ENCODE measurements at places on chromosomes 7 and 10.
A peak's percentile ranks its signal among the peaks of the same experiment; 100 is the strongest.

- no peak for DNase-seq
Observed at GRCh38 chr10:95289921-95290421, 832 bp downstream of the PDLIM1 start.

- peak; percentile 22 for DNase-seq
Observed at GRCh38 chr7:70571961-70572360, 560.0 kb upstream of the GALNT17 start.

GRCh38 chr10:124233546-124234138 lies 140.2 kb upstream of the CHST15 start:
- no peak for DNase-seq

GRCh38 chr7:26293569-26294308 lies 2.1 kb downstream of the SNX10 start:
- DNase-seq: no peak

GRCh38 chr7:120662291-120662690 lies 195.7 kb downstream of the TSPAN12 start:
- no peak for DNase-seq

DNA sequence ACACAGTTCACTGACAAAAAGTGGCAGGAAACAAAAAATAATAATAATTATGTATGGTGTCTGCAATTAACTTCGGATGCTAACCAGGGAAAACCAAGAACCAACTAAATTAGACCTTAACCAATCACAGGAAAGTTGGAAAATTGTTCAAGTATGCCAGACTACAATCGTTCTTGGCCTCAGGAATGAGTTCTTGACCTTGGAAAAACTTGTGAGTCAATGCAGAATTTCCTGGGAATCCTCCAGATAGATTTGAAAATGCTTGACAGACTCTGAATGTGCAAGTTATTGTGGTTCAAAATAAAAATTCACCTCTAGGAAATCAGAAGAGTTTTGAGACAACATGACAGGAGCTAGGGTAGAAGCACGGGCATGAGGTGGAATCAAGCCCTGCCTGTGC lies 171.5 kb downstream of the C7orf25 start:
- no peak for DNase-seq

- DNase-seq: no peak
Observed at GRCh38 chr7:43785420-43785819, 26.9 kb downstream of the BLVRA start.

DNA sequence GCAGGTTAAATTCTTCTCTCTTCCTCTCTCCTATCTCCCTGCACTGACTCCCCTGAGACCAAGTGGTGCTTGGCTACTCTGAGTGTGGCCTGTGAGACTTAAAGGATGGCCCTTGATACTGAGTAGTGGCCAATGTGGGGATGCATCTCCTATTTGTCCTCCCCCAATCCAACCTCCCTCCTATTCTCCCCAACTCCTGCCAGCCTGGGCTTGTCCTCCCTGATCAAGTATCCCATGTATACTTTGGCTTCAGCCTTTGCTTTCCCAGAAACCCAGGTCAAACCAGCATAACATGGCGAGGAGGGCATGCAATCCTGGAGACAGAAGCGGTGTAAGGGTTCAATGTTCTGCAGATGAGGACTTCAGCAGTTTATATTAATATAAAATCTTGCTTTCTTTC lies 77.9 kb upstream of the GRB10 start:
- DNase-seq: no peak

- no peak for DNase-seq
Observed at GRCh38 chr10:15169555-15170401, 1.3 kb upstream of the NMT2 start.

DNA sequence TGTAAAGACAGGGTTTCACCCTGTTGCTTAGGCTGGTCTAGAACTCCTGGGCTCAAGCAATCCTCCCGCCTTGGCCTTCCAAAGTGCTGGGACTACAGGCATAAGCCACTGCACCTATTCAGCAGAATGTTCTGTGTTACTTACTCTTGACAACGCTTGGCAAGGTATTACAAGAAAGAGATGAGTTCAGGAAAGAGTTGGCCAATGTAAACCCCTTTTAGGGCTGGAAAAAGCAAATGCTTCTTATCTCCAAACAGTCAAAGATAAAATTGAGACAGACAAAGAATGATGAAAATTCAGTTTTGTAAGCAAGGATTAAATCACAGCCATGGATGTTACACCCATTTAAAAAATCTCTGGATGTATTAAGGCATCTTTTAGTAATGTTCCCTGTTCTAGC lies 114.0 kb upstream of the PODXL start:
- DNase-seq: no peak

GRCh38 chr7:8014399-8014798 lies 45.8 kb downstream of the GLCCI1 start:
- no peak for DNase-seq

DNA sequence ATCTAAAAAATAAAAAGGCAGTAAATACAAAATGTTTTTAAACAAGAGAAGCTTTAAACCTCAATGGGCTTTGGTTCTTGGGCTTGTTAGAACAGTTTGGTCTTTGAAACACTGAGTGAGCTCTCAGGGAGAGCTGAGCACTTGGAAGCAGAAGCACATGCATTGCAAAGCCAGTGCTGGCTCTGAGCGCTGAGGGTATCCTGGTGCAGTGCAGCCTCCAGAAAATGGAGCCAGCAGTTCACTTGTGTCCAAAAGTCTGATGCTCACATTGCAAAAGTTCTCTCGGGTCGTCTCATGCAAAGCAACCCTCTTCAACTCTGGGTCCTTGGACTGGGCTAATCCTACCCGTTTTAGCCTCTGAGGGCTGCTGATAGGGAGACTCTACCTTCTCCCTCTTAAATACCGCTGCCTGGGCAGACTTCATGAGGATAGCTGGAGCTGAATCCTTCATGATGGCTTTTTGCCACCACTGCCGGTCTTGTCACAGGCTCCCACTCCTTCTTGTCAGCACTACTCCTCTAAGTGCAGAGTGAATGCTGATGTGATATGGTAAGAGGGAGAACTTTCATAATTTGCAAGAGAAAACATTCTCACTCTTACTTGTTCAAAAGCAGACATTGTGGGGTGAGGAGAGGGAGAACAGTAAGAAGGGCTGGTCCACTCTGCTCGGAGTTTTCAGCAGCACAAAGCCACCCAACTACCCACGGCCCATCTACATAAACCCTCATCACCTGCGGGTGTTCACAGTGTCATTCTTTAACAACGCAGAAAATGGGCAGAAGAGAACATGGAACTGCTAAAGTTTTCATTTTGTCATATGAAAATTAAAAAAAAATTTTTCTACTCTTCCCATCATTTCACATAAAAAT lies 42.2 kb upstream of the BMPER start:
- peak; percentile 6 for DNase-seq

DNA sequence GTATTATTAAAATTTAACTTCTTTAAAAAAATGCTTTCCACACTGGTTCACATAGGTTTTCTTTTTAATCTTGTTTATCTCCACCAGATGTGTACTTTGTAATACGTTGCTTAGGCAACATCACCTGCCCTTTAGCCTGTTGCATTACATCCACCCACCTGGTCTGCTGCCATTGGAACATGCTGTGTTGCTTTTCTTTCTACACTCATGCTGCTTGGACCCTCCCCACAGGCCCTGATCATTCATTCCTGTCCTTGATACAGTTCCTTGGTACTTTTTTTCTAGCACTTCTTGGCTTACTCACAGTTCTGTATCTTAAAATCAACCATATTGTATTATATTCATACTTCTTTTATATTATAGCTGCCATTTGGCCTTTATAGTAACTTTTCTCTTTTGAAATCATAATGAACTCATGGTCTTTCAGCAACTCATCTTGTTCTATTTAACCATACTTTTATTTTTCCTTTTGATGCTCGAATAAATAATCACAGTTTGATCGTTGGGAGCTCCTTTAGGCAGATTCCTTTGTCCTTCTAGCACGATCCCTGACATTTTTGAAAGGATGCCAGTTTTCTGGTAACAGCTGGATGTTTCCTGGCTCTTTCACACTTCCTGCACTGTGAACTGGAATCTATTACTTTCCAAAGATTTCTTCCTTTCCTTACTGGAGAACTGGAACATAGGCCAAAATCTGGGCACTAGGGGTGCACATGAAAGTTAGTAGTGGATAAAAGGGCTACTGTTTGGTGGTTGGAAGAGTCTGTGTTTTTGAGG lies 125.1 kb downstream of the CDK14 start:
- DNase-seq: no peak

- DNase-seq: no peak
Observed at GRCh38 chr10:115996031-115996430, 277.0 kb downstream of the GFRA1 start.

- DNase-seq: no peak
Observed at GRCh38 chr10:71502190-71502589, 105.5 kb downstream of the CDH23 start.

Measured in hypothalamus (tissue), 51 donors.